Thoracic aorta (tissue), 2 donors: ENCODE measurements at places on chromosomes 7 and 10. TPM values are rescaled to one million over a fixed set of nuclear protein-coding genes. Genes with fewer than 3 reads are reported as not detected.

LBX1 gene
- total RNA-seq: not detected

ZNF777 gene
- total RNA-seq: 8.2 TPM

AGAP6 gene
- 26.9 TPM for total RNA-seq

PHYH gene
- 23.8 TPM for total RNA-seq

CRPPA gene
- total RNA-seq: 2.1 TPM

WEE2 gene
- total RNA-seq: not detected

ZNF3 gene
- 15.2 TPM for total RNA-seq

PLPP4 gene
- not detected for total RNA-seq

HTR7 gene
- 9.9 TPM for total RNA-seq

SFTPA1 gene
- not detected for total RNA-seq

PTER gene
- total RNA-seq: 6.2 TPM

CYP3A7 gene
- not detected for total RNA-seq

POLR2J2 gene
- 14.3 TPM for total RNA-seq

ACSM6 gene
- not detected for total RNA-seq

MSMB gene
- not detected for total RNA-seq

LIPM gene
- total RNA-seq: not detected

CCDC172 gene
- not detected for total RNA-seq

RPEL1 gene
- not detected for total RNA-seq

FAM200A gene
- total RNA-seq: 3.1 TPM

TACC2 gene
- total RNA-seq: 71.0 TPM

ZNF503 gene
- 42.3 TPM for total RNA-seq

ATOH7 gene
- total RNA-seq: not detected

ZNF438 gene
- total RNA-seq: 10.6 TPM

COL1A2 gene
- 1,356 TPM for total RNA-seq

TRIM56 gene
- total RNA-seq: 44.5 TPM

PNPLA8 gene
- total RNA-seq: 45.8 TPM

FAM221A gene
- total RNA-seq: 16.8 TPM

ASAH2B gene
- total RNA-seq: 0.68 TPM

MNX1 gene
- not detected for total RNA-seq

ADAM12 gene
- 2.2 TPM for total RNA-seq

NPTX2 gene
- total RNA-seq: 99.9 TPM

MACROH2A2 gene
- 8.5 TPM for total RNA-seq

CDC14C gene
- total RNA-seq: not detected

H2BK1 gene
- not detected for total RNA-seq

TMEM176B gene
- total RNA-seq: 25.2 TPM

DLG5 gene
- 79.6 TPM for total RNA-seq

SPDYE1 gene
- total RNA-seq: not detected

ANKRD61 gene
- not detected for total RNA-seq

DNTT gene
- total RNA-seq: not detected

SLC13A1 gene
- not detected for total RNA-seq

SFRP5 gene
- total RNA-seq: 1.8 TPM

HOXA1 gene
- not detected for total RNA-seq

SEMA3E gene
- 3.4 TPM for total RNA-seq

GRID1 gene
- 0.27 TPM for total RNA-seq

VENTX gene
- total RNA-seq: 9.5 TPM

FLNC gene
- 157 TPM for total RNA-seq
